ENCODE measurements at places on chromosomes 3 and 15. TPM values are rescaled to one million over a fixed set of nuclear protein-coding genes. Genes with fewer than 3 reads are reported as not detected.

The PRR20G gene
- total RNA-seq, result not detected

The TMEM45A gene
- 15.7 TPM for total RNA-seq

The RNF7 gene
- 26.1 TPM for total RNA-seq

The MUC20 gene
- 1.0 TPM for total RNA-seq

The ZBTB20 gene
- 23.5 TPM for total RNA-seq

The TLR9 gene
- total RNA-seq, result not detected

The USP19 gene
- total RNA-seq, result 37.1 TPM

The RHCG gene
- not detected for total RNA-seq

The VPS8 gene
- total RNA-seq, result 316 TPM

The FBXL2 gene
- total RNA-seq, result 7.8 TPM

The FGF7 gene
- 7.3 TPM for total RNA-seq
